NCI-H1105 (cell line): ENCODE measurements at places on chromosomes 5 and 9.
A peak's percentile ranks its signal among the peaks of the same experiment; 100 is the strongest.

- peak; percentile 20 for DNase-seq
Observed at GRCh38 chr5:142325725-142326479, 1.1 kb upstream of the SPRY4 start.

DNA sequence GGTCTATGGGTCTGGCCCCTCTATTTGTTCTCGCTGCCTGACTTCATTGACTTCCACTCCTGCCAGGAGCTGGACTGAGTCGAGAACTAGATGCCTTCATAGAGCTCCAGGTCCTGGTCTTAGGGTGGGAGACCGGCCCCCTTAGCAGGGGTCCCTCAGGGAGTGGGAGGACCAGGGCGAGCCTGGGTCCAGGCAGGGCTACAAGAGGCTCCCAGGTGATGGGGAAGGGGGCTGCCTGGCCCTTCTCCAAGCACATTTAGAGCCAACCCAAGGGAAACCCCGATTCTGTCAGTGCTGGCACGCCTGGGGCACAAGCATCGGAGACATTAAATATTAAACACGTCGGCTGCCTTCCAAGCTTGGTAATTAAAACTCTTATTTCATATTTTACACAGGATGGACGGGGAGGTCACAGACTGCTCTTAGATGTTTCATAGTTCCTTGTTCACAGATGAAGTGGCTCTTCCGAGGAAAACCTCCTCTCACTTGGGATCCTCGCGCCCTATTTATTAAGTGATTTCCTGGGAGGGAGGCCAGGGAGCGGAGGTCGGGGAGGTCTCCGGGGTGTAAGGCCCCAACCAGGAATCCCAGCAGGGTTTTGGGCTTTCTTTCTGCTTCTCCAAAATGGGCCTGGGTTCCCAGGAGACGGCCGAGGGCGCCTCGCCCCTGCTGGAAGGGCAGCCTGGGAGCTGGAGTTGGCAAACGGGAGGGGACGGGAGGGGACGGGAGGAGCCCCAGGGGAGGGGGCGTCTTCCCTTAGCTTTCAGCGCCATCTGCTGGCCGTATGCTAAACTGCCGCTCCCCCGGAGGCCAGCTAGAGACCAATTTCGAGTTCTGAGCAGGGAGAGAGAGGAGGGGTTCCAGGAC lies 23.4 kb upstream of the ZBTB43 start:
- peak; percentile 79 for DNase-seq

GRCh38 chr9:107269681-107270080 lies 13.4 kb upstream of the RAD23B start:
- DNase-seq: no peak

- DNase-seq: no peak
Observed at GRCh38 chr5:80713631-80714030, 58.8 kb upstream of the DHFR start.

GRCh38 chr9:14693251-14693861 lies at the start of gene ZDHHC21:
ZDHHC21 (minus strand) TSS chr9:14693432; CDS start chr9:14674340, 19,092 bp downstream.
- peak; percentile 74 for DNase-seq

DNA sequence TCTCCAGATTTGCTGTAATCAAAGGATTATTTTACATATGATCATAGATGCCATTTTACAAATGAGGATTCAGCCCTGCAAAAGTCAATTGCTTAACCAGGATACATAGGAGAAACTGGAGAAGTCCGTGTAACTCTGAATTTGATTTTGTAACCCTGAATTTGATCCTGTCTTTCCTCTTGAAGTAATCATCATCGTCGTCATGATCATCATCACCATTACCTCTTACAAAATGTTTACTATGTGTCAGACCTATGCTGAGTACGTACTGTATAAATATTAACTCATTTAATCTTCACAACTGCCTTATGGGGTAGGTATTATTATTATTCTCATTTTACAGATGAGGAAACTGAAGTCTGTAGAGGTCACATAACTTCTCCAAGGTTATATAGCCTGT lies 271.5 kb downstream of the DOCK8 start:
- no peak for DNase-seq

DNA sequence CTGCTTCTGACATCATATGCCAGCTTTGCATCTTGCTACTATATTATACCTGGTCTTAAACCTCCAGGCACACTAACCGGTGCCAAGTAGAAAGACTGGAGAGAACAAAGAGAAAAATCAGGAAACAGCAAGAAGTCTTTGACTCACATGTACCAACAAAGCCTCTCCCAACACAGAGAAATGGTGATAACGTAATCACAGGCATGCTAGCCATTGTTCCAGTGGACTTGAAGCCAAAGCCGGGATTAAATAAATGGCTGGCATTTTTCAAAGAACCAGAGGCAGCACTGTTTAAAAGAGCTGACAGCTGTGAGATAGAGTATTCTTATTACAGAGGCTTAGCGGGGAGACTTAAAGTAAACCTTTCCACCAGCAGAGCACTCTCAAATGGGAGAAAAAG lies 148.4 kb upstream of the NFIL3 start:
- no peak for DNase-seq

- DNase-seq: no peak
Observed at GRCh38 chr5:95803271-95804148, 19.0 kb downstream of the GLRX start.

- DNase-seq: no peak
Observed at GRCh38 chr5:123182072-123182471, 93.0 kb downstream of the PRDM6 start.

GRCh38 chr9:126113756-126114408 lies 212.7 kb upstream of the MVB12B start:
- DNase-seq: no peak

DNA sequence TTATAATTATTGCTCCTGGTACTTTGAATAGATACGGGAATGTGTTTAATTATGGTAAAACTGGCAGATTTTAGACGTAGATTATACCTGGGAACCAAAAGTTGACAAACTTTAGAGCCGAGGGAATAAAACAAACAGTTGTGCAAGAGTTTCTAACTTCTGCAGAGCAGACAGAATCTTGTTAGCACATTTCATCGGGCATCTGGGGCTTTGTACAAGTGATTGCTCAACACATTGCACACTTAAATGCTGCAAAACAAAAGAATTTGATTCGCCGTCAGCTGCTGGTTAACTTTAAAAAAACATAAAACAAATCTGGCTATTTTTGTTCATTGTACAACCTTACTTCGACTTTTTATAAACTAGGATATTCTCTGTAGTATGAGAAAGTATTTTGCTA lies 398.1 kb downstream of the MAN2A1 start:
- no peak for DNase-seq

DNA sequence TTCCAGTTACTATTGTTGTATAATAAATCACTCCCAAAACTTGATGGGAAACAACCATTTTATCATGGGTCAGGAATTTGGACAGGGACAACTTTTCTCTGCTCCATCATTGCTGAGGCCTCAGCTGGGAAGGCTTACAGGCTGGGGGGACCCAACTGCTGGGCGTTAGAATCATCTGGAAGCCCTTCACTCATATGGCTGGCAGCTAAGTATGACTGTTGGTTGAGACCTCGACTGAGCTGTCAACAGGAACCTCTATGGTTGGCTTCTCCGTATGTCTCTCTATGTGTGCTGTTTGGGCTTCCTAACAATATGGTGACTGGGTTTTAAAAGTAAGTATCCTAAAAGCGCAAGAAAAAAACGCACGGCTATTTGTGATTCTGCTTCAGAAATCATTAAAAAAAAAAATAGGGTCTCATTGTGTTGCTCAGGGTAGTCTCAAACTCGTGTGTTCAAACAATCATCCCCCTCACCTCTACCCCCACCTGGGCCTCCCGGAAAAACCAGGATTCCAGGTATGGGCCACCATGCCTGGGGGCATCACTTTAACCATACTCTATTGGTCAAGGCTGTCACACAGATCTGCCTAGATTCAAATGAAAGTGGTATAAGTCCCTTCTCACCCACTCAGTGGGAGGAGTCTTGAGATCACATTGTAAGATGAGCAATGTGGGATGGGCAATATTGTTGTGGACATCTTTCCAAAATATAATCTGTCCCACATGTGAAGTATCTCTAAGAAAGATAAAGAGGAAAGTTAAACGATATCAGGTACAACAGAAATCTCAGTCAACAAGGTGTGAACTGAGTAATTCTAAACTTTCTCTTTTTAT lies 15.2 kb downstream of the FNBP1 start:
- DNase-seq: no peak

DNA sequence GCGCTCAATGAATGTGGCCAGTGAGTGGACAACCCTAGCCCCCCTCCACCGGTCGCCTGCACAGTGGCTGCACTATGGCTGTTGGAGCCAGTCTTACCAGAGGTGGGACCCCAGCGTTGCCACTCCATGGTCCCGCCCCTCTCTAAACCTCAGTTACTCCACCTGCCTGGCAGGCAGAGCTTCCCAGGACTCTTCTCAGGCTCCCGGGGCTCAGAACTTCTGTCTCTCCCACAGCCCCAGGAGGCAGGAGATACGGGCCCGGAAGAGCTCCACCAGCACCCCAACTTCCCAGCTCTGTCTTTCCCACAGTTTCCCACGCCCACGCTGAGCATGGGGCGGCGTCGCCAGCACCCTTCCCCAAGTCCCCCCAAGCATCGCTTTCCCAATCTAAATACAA lies 975 bp downstream of the RASGEF1C start:
- DNase-seq: no peak

GRCh38 chr5:135392256-135392655 lies 6.8 kb downstream of the MACROH2A1 start:
- DNase-seq: no peak

GRCh38 chr5:115875447-115875846 lies 33.7 kb downstream of the AP3S1 start:
- no peak for DNase-seq

DNA sequence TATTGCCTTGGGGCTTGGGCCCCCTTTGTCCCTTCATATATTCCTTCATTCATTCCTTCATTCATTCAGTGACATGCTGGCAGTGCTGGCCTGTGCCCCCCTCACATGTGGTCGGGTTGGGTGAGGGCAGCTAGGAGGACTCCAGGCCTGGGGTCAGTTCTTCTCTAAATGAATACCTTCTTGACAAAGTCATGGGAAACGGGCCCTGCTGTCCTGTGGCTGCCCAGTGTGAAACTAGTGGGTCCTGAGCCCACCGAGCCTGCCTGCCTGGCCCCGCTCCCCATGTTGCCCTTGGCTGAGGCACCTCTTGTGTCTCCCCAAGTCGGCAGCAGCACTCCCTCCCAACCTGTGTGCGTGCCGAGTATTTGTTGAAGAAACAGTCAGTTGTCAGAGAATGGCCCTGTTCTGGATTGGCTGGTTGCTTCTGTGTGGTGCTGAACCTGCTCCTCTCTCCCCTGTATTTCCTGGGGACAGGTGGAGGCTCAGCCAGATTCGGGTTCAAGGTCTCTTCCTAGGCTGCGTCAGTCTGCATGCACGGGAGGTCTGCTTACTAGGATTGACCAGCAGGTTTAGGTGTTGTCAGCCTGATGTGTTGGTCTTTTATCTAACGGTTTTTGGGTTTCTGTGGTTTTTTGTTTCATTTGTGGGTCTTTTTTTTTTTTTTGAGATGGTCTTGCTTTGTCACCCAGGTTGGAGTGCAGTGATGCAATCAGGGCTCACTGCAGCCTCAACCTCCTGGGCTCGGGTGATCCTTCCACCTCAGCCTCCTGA lies 3.0 kb upstream of the CEL start:
- DNase-seq: no peak

DNA sequence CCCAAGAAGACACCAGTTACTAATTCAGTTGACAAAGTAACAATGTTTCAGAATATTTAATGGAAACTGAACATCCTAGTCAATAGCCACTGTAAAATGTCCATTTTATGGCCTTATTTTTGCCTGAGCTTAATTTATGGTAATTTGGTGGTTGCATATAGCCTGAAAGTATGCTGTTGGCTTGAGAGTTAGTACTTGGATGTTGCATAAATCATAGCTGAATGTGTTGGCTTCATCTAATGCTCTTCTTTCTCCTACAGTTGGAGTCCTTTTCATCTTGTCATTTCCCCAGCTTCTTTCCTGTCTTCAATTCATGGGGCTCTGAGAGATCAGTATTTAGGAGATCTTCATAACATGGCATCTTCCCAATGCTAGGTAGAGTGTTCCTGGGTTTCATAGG lies 164.6 kb downstream of the MAT2B start:
- no peak for DNase-seq

DNA sequence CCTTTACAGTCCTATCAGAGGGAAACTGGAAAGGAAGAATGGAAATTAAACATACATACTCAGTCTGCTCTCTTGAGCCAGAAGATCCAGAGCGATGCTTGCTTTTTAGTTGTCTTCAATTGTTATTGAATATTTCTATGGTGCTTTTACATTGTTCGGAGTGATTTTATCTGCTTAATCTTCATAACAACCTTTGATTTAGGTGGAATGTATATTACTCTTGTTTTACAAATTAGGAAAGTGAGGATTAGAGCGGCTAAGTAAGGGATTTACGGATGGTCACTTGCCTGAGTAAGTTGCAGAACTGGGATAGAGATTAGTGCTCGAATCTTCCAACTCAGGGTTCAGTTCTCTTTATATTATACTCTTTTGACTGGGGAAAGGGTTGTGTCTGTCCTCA lies 69.1 kb downstream of the PBX3 start:
- no peak for DNase-seq

DNA sequence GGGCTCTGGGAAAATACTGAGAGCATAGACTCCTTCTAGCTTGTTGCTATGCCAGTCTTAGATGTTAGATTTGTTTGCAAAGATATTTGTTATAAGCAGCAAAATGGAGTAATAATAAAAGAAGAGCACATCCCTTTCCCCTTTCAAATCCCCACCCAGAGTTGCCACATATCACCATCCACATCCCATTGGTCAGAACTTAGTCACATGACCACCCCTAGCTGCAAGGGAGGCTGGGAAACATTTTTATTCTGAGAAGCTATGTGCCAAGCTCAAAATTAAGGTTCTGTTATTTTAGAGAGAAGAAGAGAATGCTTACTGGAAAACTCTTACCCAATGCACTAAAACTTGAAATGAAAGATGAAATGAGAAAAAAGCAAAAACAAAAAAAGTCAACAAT lies 193.9 kb upstream of the MVB12B start:
- DNase-seq: no peak

DNA sequence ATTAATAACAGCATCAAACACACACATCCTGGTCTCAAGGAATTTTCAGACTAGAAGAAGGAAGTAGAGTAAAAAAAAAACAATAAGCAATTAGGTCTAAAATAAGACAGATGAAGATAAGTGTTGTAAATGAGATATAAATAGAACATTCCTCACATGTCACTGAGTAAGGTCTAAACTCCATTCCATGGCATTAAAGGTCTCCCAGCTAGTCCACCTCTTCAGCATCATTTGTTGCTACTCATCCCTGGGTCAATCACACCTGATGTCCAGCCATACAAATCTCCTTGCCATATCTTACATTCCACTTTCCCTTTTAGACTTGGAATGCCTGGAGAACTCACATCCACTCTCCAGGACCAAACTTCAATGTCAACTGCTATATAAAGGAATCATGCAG lies 214.1 kb upstream of the KLF4 start:
- DNase-seq: no peak

DNA sequence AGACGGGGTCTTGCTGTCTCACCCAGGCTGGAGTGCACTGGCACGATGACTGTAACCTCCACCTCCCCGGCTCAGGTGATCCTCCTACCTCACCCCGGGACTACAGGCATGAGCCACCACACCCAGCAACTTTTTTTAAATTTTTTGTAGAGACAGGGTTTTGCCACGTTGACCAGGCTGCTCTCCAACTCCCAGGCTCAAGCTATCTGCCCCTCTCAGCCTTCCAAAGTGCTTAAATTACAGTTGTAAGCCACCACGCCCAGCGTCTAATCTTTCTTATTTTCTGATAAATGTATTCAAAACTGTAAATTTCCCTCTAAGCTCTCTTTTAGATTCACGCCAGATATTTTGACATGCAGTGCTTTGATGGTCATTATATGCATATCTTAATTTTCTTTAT lies 10.3 kb downstream of the FRRS1L start:
- no peak for DNase-seq
